RWPE2 (cell line): ENCODE measurements at places on chromosomes 6 and 20.

DNA sequence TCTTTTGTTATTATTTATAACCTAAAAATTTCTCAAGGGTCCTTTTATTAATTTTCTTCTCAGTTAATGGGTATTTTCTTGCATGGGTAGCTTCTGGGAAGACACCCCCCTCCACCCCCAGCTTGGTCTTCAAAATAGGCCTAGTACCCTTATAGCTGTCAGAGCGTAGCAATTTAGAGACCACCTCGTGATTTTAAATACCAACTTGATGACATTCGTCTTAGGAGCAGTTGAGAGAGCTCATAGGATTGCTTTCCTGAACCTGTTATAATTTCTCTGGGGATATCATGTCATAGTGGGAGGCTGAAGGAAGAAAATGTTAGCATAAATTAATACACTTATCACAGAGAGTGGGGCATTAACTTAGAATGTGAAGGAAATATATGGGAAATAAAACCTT lies 83.1 kb upstream of the MLIP start:
- DNase-seq = no peak

DNA sequence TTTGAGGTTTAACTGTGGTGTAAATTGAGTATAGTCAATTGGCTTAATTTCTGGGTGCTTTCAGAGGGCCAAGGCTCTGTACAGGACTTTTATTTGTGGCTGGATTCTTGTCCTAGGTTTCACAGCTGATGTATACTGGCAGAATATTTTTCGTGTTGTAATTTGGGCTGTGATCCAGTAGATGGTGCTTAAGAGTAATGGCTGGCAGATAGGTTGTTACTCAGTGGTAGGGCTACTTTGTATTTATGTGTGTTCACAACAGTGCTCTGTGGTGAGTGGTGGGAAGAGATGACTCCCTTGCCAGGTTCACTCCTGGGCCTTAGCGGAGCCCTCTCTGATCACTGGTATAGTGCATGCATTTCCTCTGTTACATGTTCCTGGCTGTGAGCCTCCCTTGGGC lies 34.5 kb upstream of the FERMT1 start:
- DNase-seq = no peak

GRCh38 chr6:26455357-26455970 lies 2.3 kb upstream of the BTN2A1 start:
- DNase-seq = no peak

DNA sequence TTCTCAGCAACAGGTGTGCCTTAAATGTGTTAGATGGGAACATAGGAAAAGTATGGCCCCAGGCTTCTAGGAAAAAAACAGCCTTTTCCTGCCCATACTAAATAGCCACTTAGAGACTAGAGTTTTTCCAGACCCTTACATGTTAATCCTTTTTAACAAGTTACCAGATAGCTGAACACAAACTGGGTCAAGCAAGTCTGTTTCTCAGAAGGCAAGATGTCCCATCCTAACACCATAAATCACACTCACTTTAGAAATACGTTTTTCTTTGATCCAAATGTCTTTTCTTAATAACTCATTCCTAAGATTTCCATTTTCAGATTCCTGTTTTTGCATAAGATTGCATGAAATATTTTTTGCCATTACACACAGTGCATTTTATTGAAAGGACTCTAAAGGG lies 241.3 kb downstream of the KCNQ5 start:
- DNase-seq = no peak

DNA sequence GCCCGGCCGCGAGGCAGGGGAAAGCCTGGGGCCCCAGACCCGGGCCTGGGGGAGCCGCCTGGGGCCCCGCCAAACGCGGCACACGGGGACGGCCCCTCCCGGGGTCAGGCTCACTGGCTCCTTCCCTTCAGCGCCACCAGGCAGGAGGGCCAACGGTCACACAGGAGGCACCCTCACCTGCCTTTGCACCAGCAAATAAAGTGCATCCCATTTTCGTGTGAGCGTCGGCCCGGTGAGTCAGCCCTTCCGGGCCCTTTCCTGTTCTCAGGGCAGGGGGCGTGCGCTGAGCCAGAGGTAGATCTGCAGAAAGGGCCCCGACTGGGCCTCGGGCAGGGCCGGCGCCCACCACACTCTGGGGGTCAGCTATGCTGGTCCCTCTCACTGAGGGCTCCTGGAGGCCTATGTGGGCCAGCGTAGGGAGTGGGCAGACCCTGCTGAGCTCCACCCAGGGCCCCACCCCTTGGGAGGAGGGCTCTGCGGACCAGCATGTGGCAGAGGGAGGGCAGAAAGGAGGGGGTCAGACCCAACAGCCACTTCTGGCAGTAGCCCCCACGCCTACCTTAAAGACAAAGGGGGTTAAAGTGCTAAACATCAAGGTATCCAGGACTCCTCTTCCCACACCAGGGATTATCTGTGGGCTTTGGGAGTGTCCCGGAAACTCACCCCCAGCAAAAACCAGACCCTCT lies 931 bp upstream of the UCKL1 start:
- peak; percentile 87 for DNase-seq

GRCh38 chr6:12113190-12113577 lies 101.1 kb downstream of the HIVEP1 start:
- DNase-seq = no peak

GRCh38 chr6:165556116-165556843 lies 106.8 kb downstream of the PDE10A start:
- DNase-seq = no peak

- no peak for DNase-seq
These were observed 303.6 kb upstream of the SLC35B3 start for GRCh38 chr6:8738951-8739350.

GRCh38 chr6:139597087-139597763 lies 222.8 kb upstream of the CITED2 start:
- no peak for DNase-seq

DNA sequence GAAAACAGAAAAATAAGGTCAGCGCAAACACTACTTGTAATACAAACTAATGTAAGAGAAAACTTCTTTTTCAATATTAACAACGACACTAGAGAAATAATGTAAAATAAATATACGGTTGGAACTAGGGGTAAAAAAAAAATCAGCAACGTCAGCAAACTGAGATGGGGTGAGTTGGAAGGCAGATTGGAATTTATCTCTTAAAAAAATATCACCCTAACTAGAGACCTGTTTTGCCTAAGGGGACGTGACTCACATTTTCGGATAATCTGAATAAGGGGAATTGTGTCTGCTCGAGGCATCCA lies 705 bp upstream of the UTRN start:
- no peak for DNase-seq

DNA sequence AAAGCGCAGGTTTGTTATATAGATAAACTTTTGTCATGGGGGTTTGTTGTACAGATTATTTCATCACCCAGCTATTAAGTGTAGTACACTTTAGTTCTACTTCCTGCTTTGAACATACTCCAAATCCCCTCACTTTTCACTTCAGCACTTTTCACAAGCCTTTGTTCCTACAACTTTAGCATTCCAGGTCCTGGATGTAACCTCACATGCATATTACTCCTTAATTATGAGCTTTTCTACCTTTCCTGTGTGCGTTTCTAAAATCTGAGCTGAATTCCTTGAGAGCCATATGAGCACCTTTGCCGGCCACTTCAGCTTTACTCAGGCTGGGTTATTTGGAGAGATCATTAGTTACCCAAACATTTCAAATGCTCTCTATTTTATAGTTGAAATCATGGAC lies 179.2 kb upstream of the TNFAIP3 start:
- no peak for DNase-seq

GRCh38 chr20:53921443-53921973 lies 148.9 kb downstream of the BCAS1 start:
- no peak for DNase-seq

- DNase-seq = no peak
These were observed 111.9 kb downstream of the HIVEP2 start for GRCh38 chr6:142833054-142833453.

DNA sequence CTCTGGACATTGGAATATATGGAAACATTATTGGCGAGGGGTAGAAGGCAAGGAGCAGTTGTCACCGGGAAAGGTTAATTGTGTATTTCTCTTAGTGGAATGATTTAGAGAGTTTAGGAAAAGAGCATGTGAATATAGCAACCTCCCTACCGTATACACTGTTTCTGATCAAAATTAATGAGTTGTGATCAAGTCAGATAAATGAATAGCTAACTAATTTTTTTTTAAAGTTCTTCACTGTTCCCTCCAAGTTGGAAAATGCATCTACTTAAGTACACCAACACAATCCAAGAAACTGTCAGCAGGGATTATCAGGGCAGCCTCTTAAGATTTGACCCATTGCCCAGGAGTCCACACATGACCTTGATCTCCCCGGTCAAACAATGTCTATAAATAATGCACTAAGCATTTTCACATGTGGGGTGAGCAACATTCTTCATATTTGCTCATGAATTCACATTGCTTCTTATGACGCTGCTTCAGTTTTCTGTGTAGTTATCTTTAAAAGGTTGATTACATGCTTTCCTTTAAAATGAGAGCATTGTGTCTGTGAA lies 680.8 kb upstream of the NRSN1 start:
- no peak for DNase-seq

DNA sequence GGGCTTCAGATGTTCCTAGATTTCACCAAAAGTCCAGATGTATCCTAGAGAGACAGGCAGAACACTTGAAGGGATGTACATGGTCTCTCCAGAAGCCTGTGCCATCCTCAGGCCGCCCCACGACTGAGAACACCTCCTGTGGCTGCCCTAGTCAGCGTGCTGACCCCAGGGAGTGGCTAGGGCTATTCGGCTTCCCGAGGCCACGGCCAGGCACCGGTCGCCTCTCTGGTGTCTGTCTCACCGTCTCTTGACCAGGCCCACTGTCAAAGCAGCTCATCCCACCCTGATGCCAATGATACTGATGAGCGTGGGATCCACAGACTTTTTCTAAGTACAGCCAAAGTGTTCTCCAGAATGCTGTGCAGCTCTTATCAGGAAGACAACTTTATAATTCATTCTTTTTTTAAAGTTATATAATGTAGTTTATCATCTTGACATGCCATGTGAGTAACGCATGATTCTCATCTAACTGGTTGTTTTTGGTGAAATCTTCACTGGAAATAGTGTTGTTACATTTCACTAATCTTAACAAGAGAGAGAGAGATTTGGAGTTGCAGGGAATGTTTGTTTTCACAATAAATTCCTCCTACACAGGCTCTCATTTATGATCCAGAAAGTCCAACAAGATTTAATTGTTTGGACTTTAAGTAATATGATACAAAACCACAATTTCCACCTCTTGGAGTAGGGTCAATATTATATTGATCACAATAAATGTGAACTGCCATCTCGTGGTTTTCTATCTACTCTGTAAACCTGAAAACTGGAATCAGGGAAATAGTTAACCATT lies 41.7 kb upstream of the KLHL31 start:
- DNase-seq = no peak

DNA sequence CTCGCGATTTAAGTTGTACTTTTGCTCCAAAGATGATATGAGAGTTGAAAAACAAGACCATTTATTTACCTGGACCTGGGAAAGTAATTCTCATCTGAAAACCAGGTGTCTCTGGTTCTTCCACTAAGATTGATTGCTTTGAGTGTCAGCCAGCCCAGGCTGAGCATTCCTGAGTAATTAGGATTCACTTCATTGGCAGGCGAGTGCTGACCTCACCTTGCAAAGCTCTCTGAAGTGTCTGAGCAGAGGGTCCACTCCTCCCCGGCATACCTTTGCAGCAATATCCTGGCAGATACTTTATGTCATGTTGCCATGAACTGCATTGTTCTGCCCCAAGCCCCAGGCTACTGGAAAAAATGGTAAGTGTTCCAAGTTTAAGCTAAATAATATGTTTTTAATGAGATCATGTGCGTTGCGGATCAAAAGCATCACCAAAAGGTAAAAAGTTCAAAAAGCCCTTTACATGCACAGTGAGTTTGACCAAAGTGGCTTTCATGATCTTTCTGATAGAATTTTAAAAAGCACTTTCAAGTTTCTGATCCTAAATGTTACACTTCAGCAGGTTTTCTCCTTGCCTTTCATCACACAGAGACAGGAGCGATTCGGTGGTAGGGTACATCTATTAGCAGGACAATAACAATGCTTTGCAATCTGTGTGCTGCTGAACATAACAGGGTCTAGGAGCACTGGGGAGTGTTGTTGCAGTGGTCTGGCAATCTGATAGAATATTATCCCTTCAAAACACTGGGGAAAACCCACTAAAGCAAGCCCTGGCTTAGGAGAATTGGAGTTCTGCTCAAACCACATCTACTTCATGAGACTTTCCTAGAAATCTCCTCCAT lies 127.8 kb upstream of the EEF1E1 start:
- DNase-seq = no peak

DNA sequence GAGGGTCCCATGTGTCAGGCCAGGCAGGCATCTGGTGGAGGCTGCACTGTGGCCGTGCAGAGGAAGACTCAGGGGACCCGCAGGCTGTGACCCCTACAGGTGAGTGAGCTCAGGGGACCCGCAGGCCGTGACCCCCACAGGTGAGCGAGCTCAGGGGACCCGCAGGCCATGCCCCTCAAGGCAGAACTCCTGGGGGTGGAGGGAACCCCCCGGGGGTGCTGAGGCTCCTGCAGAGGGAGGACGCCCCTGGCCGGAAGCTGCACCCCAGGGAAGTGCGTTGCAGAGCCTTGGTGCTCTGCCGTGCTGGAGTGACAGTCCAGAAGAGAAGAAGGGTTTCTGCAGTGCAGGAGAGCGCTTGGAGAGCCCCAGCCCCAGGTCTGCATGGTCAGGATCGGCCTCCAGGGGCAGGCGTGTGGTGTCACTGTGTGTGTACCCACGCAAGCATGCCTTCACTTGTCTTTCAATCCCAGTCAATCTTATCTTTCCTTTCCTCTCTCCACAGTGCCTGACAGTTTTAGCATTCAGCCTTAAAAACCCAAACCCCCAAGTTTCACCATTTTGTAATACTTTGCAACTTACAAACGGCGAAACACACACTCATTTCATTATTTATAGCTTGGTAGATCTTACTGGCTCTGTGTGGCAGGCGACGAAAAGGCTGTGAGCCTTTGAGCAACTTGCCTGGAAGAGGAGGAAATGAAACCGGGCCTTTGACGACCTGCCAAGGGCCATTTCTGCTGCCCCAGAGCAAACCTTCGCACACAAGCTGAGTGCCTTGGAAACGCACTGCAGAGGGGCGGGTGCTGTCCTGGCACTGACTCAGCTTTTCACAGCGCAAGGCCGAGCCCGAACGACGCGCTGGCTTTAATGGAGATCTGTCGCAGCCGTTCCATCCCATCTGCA lies 101.4 kb upstream of the AGPAT4 start:
- no peak for DNase-seq

- no peak for DNase-seq
These were observed 156.1 kb downstream of the COL21A1 start for GRCh38 chr6:56091159-56091869.

DNA sequence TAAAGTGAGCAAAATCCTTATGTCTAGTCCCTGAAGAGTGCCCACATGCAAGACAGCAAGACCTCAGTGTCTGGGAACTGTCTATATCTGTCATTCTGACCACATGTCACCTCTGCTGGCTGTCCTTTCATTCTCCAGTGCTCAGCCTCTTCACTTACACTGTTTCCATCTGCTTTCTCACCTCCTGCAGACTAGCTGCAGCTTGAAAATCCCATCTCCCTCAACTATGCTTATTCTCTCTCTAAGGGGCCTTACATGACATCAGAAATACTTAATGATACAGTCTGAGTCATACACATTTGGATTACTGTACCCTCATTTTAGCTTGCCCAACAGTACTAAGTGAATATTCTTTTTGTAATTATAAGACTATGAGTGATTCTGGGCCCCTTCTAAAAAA lies 587.8 kb downstream of the EPM2A start:
- no peak for DNase-seq
